Caki2 (cell line): ENCODE measurements at places on chromosomes 12 and 14. TPM values are rescaled to one million over a fixed set of nuclear protein-coding genes. Genes with fewer than 3 reads are reported as not detected.

Gene RFX4
- not detected in 2 replicates for total RNA-seq

Gene SRGAP1
- total RNA-seq = 7.6 and 30.0 TPM in 2 replicates

Gene MAP3K9
- 3.5 and 7.2 TPM in 2 replicates for total RNA-seq

Gene PRICKLE1
- total RNA-seq = 9.5 and 10.7 TPM in 2 replicates

Gene WNT5B
- total RNA-seq = 4.9 and 9.2 TPM in 2 replicates

Gene NGB
- total RNA-seq = 0.07 TPM in 1 of 2 replicates, not detected in the other

Gene HHIPL1
- 0.03 TPM in 1 of 2 replicates, not detected in the other for total RNA-seq

Gene AQP5
- total RNA-seq = not detected in 2 replicates

Gene UNC79
- total RNA-seq = 0.03 TPM in 1 of 2 replicates, not detected in the other

Gene LTBP2
- 7.6 and 34.4 TPM in 2 replicates for total RNA-seq

Gene DLK1
- total RNA-seq = not detected in 2 replicates

Gene NTS
- total RNA-seq = not detected in 2 replicates

Gene RTL1
- not detected in 2 replicates for total RNA-seq
